ENCODE measurements at places on chromosomes 12 and 14. TPM values are rescaled to one million over a fixed set of nuclear protein-coding genes. Genes with fewer than 3 reads are reported as not detected.
A peak's percentile ranks its signal among the peaks of the same experiment; 100 is the strongest.

KRT5 gene
- 1.1 TPM for total RNA-seq

PPFIA2 gene
- total RNA-seq: 18.3 TPM

DACT1 gene
- total RNA-seq: 25.0 TPM

- peak; percentile 94 for DNase-seq
These were observed 18.8 kb upstream of the NR4A1 start for GRCh38 chr12:52032446-52032803.

All from testis (tissue), 5 donors.